ENCODE measurements at places on chromosomes 12 and 14.

- DNase-seq = no peak
Observed at GRCh38 chr14:88005978-88006851, 1.3 kb downstream of the GPR65 start.

- no peak for DNase-seq
Observed at GRCh38 chr14:38855513-38855912, 247.5 kb downstream of the SEC23A start.

GRCh38 chr12:124842073-124842749 is 21.5 kb downstream of the SCARB1 start:
- DNase-seq = no peak

GRCh38 chr12:50239355-50239891 is 43.9 kb downstream of the LIMA1 start:
- DNase-seq = no peak

DNA sequence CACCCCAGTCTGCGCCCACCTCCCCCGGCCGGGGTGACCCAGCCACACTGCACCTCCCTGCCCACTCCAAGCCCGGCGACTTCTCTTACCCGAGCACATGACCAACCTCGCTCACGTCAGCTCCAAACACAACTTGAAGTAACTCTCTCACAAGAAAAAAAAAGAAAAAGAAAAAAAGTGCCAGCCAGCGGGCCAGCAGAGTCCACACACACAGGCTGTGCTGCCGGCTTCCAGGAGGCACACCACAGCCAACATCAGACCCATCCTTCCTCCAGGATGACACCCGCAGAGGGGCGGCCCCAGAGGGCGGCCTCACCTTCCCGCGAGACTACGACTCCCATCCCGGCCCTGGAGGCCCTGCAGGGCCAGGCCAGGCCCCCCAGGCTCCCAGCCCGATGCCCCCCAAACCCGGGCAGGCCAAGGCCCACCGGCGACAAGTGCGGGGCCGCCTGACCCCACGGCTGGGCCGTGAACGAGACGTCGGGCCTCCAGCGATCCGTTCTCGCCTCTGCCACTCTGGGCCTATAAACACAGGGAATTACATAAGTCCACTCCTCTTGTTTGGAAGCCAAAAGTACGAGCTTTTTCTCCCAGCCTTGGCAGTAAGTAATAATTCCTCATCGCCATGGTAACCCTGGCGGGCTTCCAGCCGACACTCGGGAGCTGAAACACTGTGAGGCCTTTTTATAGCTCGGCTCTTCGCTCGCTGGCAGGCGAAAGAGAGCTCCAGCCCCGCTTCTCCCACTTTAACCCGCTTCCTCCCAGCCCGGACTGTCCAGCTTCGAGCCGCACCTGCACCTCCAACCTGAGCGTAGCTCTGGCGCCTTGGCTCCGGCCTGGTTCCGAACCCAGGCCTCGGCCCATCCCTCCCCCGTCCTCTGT is 49.1 kb downstream of the NCOR2 start:
- DNase-seq = peak; percentile 99

GRCh38 chr14:51862176-51862796 is 1.9 kb downstream of the GNG2 start:
- DNase-seq = no peak

GRCh38 chr14:50772412-50772811 is 58.5 kb downstream of the NIN start:
- no peak for DNase-seq

DNA sequence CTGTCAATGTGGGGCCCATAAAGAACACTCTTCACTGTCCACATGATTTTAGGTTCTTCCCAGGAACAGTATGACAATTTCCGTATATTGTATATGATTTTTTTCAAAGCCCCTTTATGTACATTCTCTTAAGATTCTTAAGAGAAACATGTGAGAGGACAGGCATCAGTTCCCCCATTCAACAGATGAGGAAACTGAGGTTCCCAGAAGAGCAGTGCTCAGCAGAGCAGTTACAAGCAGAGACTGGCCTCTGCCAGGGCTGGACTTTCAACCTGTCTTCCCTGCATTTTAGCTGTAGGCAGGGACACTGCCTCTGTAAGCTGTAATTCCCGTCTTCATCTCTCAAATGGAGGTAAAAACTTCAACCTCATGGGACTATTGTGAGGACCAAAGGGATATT is 77.7 kb downstream of the RBM19 start:
- DNase-seq = no peak

GRCh38 chr12:28065374-28065773 is 92.8 kb upstream of the PTHLH start:
- no peak for DNase-seq

Measured in right hindlimb (tissue), 1 donor.